CD4-positive, alpha-beta memory T cell (primary cell): ENCODE measurements at places on chromosomes 16 and 17.

DNA sequence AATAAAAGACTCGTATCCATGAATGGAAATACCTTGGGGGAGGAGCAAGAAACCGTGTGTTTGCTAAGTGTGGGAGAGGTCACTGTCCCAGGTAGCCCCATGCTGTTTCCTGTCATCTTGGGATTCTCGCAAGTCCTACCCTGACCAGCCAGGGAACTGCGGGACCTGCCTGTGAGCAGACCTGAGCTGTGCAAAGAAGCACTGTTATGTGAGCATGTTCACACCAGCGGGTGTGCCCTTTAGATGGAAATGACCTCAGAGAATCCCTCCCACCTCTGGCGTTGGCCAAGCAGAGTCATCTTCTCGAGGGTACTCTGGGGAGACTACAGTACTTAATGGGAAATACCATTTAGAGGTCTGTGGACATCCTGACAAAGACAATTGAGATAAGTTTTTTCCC, 127.0 kb upstream of the MON1B start:
- no peak for DNase-seq

- no peak for DNase-seq
Observed at GRCh38 chr16:75614066-75614897, 8.8 kb downstream of the ADAT1 start.

- no peak for DNase-seq
Observed at GRCh38 chr17:60091109-60091508, 12.4 kb upstream of the HEATR6 start.

GRCh38 chr17:360092-360750, 7.6 kb upstream of the RPH3AL start:
- DNase-seq: no peak

- no peak for DNase-seq
Observed at GRCh38 chr17:72233986-72234385, 113.2 kb downstream of the SOX9 start.

DNA sequence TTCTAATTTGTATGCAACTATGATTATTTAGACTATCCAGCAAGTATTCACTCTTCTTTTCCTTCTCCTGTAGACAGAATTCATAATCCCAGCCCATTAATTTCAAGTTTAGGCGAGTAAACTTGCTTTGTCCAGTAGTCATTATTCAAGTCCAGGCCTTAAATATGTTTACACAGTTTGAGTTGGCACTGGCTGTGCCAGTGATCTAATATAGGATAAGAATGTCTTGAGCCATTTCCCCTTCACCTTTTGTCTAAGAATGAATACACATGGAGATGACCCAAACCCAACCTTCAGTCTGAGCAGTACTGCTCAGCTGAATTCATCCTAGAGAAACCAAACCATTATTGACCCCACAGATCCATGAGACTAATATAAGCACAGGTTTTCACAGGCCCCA, 930.4 kb upstream of the CDH8 start:
- DNase-seq: no peak

DNA sequence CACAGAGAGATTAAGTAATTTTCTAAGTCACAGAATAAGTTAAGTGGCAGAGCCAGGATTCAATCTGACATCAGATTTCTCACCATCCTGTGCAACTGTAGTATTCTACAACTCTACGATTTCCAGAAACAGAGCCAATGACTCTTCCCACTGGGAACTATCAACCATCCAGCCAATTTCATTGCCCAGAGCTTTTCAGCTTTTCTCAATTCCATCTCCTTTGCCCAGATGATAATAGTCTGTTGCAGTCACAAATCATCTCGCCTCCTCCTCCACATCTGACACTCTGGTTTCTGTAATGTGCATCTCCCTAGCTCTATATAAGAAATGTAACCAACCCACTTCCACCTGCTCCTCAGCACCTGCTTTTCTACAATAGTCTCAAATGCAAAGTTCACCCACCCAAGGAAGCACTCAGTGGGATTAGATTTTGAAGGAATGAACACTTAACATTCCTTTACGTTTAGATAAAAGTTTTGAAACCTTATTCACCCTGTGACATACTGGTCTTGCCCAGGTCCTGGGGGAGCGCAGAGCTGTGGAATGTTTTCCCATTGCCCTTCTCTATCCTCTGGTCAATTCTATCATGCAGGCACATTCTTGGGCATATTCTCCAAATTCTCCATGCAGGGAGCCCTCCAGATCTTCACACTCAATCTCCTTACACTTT, 167.8 kb upstream of the ASIC2 start:
- DNase-seq: no peak

DNA sequence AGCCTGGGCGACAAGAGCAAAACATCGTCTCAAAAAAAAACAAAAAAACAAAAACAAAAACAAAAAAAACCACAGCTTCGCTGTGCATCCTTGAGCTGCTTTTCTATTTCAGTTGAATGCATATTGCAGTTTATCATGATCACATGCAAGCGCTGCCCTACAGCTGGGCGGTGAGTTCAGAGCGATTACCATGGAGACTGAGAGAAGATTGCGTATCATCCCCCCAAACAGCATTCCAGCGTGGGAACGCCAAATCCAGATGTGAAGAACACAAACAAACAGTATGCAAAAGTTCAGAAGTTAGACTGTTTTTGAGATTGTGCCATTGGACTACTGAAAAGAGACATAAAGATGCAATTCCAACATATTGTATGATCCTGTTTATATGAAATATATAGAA, 15.1 kb upstream of the SLC52A1 start:
- no peak for DNase-seq

DNA sequence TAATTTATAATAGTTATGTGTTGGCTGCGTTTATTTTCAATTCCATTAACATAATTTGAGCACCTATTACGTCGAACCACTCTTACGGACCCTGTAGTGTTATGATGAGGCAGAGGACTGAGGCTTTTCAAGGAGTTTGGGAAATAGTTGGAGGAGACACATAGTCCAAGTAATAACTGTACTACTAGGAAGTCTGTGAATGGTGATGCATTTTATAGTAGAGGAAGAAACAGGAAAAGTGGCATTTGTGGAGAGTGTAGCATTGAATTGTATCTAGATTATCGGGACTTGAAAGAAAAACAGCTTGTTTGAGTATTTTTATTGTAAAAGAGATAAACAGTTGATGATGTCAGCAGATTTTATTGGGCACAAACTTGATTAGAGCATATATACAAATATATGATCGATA, 1.7 kb downstream of the NFATC3 start:
- no peak for DNase-seq

DNA sequence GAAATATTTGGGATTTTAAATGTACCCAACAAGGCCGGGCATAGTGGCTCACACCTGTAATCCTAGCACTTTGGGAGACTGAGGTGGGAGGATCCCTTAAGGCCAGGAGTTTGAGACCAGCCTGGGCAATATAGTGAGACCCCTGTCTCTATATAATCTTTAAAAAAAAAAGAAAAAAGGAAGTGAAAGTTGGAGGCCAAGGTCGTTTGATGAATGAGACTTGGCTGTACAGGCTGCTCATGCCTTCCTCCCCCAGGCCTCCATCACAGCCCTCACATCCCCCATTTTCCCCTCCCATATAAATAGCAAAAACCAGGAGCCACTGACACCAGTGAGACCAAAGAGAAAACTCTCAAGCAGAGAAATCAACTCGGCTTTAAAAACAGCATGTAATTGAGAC, 3.3 kb upstream of the CA7 start:
- DNase-seq: no peak

DNA sequence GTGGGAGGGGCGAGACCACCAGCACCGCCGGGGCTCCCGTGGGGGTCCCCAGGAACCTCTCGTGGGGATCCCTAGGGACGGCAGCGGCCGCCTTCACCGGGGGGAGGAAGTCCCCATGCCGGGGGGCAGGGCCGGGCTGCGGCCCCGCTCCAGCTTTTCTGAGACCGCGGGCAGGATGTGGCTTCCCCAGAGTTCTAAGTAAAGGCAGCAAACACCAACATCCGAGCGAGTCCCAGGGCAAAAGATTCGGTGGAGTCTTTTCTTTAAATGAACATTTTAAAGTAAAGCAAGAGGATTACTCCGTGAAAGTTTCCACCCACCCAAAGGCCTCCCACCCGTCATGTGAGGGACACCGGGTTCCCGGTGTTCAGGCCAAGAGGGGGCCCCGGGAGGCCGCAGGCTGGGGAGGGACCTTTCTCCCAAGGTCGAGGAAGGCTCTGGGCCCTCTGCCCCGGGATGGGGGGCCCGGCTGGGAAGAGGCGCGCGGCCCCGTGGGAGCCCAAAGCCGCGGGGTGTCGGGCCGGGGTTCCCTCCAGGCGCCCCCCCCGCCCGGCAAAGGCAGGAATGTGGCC, 137.2 kb upstream of the RPH3AL start:
- DNase-seq: peak; percentile 75

DNA sequence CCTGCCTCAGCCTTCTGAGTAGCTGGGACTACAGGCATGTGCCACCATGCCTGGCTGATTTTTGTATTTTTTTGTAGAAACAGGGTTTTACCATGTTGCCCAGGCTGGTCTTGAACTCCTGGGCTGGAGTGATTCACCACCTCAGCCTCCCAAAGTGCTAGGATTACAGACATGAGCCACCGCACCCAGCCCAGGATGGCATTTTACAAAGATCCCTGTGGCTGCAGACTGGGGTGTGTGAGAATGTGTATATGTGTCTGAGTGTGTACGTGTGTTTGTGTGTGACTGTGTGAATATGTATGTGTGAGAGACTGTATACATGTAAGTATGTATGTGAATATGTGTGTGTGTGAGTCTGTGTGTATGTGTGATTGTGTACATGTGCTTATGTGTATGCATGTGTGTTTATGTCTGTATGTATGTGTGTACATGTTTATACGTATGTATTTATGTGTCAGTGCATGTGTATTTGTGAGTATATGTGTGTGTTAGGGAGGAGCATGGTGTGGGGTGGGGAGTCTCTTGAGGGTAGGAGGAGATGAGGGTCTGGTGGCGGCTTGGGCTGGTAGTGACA, 17.0 kb downstream of the RPTOR start:
- no peak for DNase-seq

DNA sequence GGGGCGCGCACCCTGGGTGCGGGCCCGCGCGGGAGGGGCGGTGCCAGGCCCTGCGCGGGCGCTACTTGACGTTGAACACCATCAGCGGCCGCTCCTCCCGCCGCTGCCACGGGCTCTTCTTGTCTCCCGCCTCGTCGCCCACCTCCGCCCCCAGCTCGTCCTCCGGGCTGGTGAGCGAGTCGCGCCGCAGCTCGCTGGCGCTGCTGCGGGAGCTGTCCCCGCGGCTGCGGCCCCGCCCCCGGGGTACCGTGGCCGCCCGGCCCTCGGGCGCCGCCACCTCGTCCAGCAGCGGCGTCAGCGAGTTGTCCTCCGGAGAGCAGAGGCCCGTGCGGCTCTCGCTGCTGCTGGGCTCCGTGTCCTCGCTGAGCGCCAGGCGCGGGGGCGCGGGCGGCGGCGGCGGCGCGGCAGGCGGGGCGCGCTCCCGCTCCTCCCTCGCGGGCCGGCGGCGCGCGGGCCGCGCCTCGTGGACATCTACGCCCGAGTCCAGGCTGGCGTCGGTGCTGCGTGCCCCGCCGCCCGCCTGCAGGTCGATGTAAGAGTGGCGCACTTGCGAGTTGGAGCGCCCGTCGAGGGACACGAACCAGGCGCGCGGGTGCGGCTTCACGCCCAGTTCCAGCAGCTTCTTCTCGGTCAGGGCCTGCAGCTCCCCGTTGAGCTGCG, 8.7 kb downstream of the GRN start:
- peak; percentile 17 for DNase-seq

GRCh38 chr16:61371881-61372280, 664.4 kb downstream of the CDH8 start:
- DNase-seq: no peak

DNA sequence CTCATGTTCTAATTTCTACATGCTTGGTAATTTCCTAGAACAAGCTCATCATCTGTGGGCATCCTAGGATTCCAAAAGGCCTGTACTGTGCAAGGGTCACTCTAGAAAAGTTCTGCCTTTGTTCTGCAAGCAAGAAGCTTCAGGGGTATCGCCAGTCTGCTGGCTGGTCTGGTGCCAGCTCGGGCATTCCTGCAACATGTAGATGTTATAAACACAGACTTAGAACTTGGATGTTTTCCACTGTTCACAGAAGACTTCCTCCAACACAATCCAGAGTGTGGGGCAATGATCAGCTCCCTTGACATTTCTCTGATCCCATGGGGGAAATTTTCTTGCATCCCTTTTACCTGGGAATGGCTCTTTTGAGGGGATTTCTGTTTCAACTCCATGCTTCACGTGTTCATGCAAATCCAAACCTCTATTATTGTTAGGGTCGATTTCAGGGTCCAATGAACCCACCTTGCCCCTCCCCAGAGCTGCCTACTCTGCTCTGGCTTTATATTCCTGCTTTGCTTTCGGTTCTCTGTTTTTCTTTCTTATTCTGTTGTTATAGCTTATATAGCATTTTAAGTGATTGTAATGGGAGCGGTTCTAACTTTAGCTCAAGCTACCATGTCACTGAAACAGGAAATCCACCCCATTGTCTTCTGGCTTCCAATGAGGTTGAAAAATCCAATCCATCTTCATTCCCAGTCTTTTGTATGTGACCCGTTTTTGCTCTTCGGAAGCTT, 25.3 kb downstream of the UBE2O start:
- DNase-seq: no peak

DNA sequence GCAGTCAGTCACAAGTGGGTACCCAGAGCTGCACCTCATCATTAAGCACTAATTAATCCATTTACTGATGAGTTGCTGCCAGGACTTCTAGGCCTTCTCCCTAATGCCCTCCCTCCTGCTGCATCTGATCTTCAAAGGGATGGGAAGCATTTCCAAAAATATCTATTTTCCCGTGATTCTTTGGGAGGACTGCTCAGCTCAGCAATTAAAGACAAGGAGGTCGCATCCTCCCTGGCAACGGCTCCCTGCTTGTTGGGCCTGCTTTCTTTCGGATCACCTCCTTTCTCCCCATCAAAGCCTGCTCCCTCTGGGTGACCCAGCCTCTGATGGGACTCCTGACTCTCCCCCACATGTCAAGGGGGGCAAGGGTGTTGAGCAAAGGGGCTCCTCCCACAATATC, 26.0 kb upstream of the SPPL2C start:
- DNase-seq: no peak

- no peak for DNase-seq
Observed at GRCh38 chr16:65919986-65920376, 446.5 kb upstream of the CDH5 start.

DNA sequence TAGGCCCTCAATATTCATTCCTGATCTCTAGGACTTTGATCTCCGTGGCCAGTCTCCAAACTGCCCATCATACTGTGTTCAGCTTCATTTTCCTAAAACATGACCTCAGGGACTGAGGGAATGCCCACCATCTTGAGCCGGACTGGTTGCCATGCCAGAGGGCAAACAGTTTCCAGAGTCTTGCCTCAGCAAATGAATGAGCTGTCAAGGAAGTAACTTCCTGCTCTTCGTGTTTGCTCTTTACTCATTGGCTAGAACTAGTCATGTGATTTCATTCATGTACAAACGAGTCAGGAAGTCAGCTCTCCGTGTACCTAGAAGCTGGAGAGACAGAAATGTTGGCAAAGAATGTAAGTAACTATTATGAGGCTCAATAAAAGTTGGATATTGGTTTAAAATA, 50.2 kb downstream of the ANKFN1 start:
- no peak for DNase-seq

GRCh38 chr17:65062171-65062915, 5.8 kb upstream of the GNA13 start:
- no peak for DNase-seq

- no peak for DNase-seq
Observed at GRCh38 chr17:72249441-72249840, 128.6 kb downstream of the SOX9 start.
